Natural killer cell (primary cell): ENCODE measurements at places on chromosomes 1 and 21.

DNA sequence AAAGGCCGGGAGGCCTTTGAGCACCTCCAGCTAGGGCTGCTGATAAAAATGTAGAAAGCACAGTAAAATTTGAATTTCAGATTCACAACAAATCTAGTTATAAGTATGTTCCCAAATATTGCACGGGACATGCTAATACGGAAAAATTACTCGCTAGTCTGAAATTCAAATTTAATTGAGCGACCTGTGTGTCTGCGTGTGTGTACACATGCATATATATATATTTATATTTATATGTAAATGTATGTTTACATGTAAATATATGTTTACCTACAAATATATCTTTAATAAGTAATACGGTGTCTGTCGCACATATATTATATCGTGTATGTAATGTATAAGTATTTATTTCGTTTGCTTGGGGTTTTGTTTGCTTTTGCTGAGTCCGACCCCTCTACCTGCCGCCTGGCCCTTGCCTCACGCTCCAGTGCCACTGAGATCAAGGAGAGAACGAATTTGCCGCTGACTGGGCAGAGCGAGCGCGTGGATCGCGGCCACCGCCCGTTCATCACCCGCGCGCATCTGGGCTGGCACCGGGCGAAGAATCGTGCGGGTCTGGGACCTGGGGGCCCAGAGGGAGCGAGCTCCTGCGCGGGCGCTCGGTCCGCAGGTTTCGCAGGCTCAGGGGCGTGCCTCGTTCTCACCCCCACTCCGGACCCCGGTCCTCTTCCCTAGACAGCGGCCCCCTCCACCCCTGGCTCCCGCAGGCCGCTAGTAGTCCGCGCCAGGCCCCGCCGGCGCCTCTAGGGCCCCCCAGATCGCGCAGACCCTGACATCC is 534 bp upstream of the WRAP73 start:
- DNase-seq, result no peak

DNA sequence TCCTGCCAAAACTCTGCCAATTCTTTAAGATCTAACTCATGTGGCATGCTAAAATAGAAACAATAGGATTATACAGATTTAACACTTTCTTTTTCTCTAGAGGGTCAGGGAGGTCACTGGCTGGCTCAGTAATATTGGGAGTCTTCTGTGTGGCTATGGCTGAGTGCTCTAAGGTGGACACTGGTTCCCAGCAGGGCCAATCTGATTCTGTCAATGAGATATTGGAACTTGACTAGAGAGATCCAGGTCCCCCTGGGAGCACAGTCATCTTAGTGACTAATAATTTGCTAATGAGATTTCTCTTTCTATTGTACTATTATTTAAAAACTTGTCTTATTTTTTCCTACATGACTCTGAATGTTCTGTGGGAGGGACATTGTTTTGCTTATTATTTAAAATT is 69.1 kb upstream of the ZP4 start:
- no peak for DNase-seq

DNA sequence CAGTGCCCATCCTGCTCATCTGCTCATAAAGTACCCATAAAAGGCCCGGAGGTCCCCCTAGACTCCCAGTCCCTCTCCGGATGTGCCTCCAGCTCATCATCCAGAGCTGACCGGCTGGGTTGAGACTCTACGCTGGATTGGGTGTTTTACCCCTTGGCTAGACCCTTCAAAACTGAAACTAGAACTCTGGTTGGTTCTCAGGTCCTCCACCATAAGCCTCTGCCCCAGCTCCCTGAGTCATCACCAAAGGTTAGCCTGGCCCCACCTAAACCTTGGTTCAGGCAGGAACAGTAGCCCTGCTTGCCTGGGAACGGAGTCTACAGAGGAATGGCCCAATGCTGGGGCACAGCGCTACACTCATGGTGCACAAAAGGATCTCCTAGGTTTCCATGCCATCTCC is 75.1 kb downstream of the TLR5 start:
- DNase-seq, result no peak

- no peak for DNase-seq
Observed at GRCh38 chr21:35072960-35073359, 23.9 kb upstream of the RUNX1 start.

GRCh38 chr1:4599521-4599920 is 54.9 kb upstream of the AJAP1 start:
- no peak for DNase-seq

GRCh38 chr21:43905726-43906455 is 40.9 kb downstream of the AGPAT3 start:
- no peak for DNase-seq

DNA sequence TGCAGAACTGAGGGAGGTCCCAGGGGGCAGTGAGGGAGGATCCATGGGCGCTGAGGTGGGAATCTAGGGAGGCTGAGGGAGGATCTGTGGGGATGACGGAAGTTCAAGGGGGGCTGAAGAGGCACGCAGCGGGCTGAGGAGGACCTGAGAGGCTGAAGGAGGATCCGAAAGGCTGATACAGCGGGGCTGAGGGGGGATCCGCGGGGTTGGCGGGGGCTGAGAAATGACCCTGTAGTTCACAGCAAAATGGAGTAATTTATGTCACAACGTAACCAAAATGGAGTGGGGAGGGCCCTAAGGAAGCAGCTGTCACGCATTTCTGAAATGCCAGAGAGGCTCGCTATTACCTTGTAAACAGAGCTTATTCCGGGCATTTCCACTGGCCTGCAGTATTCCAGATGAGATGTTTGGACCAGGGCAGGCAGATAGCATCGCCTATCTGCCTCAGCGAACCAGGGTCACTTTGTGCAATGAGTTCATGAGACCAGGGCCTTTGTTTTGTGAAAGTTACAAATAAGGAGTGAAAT is 926 bp upstream of the MRPL55 start:
- DNase-seq, result no peak

GRCh38 chr21:36487641-36488307 is 7.9 kb upstream of the CLDN14 start:
- no peak for DNase-seq

GRCh38 chr1:56954664-56955063 is 11.2 kb downstream of the C8B start:
- DNase-seq, result no peak

DNA sequence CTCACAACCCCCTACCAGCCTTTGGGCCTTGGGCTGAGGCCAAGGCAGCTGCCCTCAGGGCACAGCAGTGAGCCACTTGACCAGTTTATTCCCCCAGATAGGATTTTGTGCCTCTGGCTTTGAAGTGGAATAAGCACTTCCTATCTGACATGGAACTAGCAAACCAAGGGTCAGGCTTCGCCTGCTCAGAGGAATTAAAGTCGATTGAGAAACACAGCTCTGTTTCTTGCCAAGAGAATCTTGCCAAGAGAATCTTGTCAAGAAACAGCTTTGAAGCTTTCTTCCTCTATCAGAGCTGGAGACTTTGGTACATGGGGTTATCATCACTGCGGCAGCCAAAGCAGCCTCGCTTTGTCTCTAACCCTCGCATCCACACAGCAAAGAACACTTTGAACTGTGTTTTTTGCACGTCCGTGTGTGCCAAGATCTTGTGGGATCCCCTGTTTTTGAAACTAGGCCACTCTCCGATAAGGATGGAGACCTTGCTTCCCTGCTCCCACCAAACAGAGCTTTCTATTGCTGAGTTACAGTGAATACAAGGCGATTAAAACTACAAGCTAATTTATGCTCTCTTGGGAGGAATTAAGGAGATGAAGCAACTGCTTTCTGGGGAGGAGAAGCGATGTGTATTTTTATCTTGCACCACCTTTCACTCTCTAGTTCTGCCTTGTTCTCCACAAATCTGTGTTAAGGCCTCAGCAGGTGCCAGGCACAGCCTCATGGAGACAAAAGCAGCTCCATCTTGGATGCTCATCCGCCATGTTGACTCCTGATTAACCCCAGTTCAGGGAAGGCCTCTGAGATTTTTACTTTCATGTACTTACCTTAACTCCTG is 67.3 kb downstream of the RHOU start:
- no peak for DNase-seq

- peak; percentile 23 for DNase-seq
Observed at GRCh38 chr1:206012086-206012859, 9.1 kb upstream of the RAB7B start.

DNA sequence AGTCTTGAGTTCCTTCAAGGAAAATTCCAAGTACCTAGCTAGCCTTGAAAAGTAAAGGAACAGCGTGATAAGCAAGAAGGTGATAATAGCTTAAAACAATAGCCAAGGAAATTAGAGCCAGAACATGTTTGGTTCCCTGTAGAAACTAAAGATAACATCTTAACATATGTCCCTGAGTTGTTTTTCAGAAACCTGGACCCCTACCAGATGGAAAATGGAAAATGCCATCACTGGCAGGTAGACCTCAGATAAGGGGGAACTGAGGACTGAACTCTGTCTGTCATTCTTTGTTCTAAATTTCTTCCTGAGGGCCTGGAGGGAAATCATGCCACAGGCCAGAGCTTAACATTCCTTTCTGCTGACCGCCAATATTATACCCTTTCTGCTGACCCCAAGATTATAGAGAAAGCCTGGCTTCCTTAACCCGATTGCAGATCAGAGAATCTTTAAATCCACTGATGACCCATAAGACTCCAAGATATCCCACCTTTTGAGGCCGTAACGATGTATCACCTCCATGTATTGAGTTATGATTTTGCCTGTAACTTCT is 23.4 kb downstream of the CNIH3 start:
- DNase-seq, result no peak

DNA sequence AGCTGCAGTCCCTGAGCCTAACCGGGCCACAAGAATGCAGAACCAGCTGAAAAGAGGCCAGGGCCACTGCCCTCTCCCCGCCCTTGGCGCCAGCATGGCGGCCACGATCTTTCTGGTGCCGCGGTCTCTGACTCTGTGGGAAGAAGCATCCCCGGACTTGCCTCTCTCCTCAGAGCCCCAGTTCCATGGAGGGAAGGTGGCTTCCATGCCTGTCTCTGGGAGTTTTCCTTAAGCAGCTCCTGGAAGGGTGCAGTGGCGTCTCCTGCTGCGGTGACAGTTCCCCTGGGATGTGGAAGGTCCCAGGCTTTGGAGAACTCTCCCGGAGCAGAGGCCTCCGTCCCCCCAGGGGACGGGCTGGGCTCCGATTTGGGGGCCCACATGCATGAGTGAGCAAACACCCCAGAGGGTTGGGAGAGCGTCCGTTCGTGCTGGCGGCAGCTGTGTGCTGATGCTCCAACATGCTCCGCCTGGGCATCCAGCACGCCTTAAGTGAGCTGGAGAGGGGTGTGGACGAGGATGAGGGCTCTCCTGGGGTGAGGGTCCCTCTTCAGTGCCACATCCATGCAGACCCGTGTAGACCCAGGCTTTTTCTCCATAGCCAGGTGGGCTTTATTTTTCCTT is 109.8 kb upstream of the COL6A1 start:
- no peak for DNase-seq

- DNase-seq, result no peak
Observed at GRCh38 chr21:22278366-22278765, 1280.2 kb downstream of the NCAM2 start.

DNA sequence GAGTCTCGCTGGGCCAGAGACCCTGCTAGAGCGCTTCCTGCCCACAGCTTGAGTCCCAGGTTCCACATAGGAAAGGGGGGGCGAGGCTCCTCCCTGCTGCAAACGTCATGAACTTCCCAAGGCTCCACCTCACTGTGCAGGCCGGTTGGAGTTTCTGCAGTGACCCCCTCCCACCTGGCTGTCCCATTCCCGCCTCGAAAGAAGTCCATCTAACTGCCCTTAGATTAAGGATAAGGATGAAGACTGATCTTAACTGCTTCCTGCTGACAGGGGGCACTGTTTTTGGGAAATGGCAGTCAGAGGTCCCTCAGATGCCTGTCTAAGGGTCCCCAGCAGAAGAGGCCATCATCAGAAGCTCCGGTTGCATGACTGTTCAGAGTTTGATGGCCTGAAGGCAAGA is 62.7 kb downstream of the STUM start:
- DNase-seq, result no peak

DNA sequence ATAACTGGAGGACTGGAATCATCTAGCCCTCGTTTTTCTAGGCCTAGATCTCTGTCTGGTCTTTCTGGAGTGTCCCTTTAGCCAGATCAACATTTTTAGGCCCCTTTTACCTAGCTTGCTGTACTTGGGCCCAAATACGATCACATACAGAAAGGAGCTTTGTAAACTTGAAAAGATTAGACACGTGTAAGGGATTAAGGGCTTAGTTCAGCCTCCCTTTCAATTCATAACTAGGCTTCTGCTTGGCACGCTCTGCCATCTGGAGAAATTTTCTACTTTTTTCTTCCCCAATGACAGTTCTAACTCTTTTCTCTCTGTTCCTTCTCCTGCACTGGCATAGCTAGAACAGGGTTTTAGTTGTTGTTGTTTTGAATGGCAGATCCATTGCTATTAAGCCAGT is 153.3 kb upstream of the BEND5 start:
- no peak for DNase-seq

GRCh38 chr1:243597383-243597782 is 252.7 kb downstream of the AKT3 start:
- no peak for DNase-seq

- no peak for DNase-seq
Observed at GRCh38 chr1:248818505-248819374, 7.0 kb downstream of the SH3BP5L start.

- DNase-seq, result no peak
Observed at GRCh38 chr1:181312946-181313345, 170.4 kb upstream of the CACNA1E start.

DNA sequence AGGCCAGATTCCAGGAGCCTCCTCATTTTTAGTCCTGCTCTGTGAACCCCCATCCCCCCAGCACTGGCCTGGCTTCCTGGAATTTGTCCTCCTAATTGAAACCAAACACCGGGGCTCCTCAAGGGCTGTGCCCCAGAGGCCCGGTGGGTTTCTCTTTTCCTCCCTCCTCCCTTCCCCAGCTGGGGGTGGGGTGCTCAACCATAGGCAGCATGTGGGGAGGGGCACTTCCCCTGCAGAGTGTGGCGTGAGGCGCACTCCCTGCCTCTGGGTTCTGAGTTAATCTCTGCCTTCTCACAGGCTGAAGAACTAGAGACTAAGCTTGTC is 67.5 kb upstream of the ACOT11 start:
- no peak for DNase-seq

DNA sequence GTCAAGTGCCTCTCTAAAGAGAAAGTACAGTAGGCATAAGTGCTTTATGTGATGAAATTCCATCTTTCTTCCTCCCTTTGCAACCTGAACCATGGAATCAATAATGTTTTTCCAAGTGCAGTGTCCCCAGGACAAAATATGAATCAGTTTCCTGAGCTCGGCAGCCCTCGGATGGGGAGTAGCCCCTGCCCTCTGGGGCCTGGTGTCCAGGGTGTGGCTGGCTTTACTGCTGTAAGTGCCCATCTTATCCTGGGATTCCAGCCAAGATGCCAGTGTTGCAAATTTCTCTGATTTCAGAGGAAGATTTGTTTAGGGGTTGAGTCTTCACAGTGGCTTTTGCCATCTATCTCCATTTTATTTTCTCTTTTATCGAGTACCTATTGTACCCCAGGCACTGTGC is 40.5 kb upstream of the SRP9 start:
- no peak for DNase-seq

- no peak for DNase-seq
Observed at GRCh38 chr1:227914801-227915563, 32.8 kb downstream of the WNT9A start.

- no peak for DNase-seq
Observed at GRCh38 chr1:63611231-63611630, 18.0 kb downstream of the PGM1 start.

DNA sequence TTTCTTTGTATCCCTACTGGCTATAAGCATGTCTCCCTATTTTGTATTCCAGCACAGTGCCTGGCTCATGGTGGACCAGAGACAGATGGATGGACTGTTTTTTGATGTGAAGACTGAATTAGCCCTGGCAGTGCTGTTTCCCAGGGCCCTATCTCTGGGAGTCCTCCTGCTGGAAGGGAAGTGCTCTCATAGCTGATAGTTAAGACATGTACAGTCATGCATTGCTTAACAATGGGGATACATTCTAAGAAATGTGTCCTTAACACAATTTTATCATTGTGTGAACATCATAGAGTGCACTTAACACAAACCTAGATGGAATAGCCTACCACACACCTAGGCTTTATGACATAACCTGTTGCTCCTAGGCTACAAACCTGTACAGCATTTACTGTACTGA is 21.1 kb downstream of the TLCD4 start:
- DNase-seq, result no peak
